Tibial nerve (tissue), 4 donors: ENCODE measurements at places on chromosomes 11 and 22. TPM values are rescaled to one million over a fixed set of nuclear protein-coding genes. Genes with fewer than 3 reads are reported as not detected.

The F2 gene
- total RNA-seq, result not detected

The MMP1 gene
- total RNA-seq, result not detected

The PRDM10 gene
- 9.6 TPM for total RNA-seq

The GALR3 gene
- not detected for total RNA-seq

The CASP12 gene
- total RNA-seq, result not detected

The CHST1 gene
- 1.5 TPM for total RNA-seq

The OVCH2 gene
- total RNA-seq, result not detected

The DDI1 gene
- not detected for total RNA-seq
